Stimulated activated CD4-positive, alpha-beta T cell treated with anti-CD3 and anti-CD28 coated beads, Interleukin-4, amount 100 ng/mL, for 4 hours (primary cell): ENCODE measurements at places on chromosomes 1 and 21.

DNA sequence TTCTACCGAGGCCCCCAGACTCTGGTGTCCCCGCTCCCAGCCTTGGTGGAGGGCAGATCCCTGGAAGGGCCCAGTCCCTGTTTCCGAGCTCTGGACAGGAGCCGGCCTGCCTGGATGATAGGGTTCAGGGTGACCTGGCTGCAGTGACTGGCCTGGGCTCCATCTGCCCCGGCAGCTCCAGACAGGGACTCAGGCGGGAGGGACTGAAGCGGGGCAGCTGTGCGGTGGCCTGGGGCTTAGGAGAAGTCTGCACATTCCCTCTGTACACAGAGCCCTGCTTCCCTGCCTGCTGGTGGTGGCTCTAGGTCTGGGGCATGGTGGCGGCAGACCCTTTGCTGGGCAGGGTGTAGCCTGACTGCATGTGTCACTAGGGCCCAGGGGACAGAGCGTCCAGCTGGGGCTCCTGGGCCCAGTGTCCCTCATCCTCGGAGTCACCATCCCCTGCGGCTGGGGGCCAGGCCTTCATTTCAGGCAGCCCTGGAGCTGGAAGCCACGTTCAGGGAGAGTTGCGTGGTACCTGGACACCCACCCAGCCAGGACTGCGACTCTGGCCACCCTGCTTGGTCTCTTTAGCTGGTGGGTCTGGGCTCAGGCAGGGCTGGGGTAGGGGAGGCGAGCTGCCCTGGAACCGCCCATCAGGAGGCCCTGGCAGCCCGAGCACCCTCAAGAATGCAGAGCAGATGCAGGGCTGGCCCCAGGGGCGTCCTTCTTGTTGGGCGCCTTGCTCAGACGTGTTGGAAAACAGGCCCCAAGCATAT, 9.6 kb downstream of the ARHGEF16 start:
- no peak for DNase-seq

- no peak for DNase-seq
These were observed 319.1 kb downstream of the GPATCH2 start for GRCh38 chr1:217311766-217312165.

DNA sequence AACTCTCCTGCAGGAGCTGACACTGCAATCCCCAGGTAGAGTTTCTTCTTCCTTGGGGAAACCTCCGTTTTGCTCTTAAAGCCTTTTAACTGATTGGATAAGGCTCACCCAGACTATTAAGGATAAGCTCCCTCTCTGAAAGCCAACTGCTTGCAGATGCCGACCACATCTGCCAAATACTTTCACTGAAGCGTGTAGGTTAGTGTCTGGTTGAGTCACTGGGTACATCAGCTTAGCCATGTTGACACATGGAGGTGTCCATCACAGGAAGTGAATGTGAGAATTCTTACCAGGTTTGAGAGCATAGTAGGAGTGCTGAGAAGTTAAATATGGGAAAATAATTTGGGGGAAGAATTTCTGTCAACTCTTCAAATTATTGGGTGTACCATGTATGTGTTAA, 202.0 kb downstream of the AJAP1 start:
- DNase-seq: no peak

DNA sequence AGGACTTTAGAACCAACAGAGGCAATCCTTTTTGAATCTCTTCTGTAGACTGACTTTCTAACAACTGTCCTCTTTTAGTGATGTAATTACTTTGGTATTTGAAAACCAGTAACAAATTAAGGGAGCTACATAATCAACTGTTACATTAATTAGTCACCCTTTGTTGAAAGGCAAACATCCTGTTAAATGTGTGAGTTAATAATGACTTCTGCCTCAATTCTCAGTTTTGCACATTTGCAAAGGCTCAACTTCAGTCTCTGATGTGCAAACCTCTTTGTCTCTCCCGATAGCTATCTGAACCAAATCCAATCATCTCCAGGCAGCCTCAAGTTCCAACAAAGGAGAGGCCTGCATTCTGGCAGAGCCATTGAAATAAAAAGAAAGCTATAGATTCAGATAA, 135.4 kb upstream of the C8B start:
- no peak for DNase-seq

DNA sequence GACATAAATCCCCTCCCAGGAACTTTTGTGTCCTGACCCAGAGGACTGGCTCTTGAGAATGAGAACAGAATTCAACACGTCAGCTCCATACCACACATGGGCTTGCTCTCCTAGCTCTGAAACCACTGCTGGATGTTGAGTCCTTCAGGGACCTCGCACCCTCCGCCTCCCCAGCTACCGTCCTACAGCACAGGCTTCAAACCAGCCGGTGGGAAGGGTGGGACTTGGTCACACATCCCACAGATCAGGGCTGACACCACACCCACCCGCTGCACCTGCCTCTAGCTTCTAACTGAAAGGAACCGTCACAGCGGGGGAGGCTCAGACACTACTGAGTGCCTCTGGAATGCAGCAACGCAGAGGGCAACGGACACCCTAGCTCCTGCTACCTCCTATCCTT, 24.0 kb downstream of the MRAP start:
- DNase-seq: no peak

- DNase-seq: no peak
These were observed 89.9 kb downstream of the MT1HL1 start for GRCh38 chr1:236914375-236914774.
